Stimulated activated CD8-positive, alpha-beta memory T cell treated with anti-CD3 and anti-CD28 coated beads, Interleukin-7, amount 100 ng/mL, for 1 hour (primary cell): ENCODE measurements at places on chromosomes 16 and 17.

DNA sequence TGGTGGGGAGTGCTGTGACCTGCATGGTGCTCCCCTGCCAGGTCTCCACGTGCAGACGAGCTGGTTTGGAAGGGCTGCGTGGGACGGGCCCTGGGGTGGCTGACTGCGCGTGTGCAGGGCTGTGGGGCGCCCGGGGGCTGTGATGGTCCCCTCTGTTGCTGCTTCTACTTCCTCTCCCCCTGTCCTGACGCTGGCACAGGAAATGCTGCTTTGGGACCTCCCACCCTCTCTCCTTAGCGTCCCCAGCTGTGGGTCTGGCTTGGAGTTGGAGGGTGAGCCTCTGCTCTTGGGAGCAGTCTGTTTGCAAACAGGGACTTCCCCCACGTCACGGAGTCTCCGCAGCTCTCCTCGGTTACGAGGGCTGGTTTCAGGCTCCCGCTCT, 35.2 kb downstream of the TSC2 start:
- no peak for DNase-seq

GRCh38 chr17:38958326-38958725, 8.9 kb downstream of the FBXO47 start:
- DNase-seq: no peak

GRCh38 chr17:40952661-40953060, 14.1 kb downstream of the KRT39 start:
- no peak for DNase-seq

GRCh38 chr17:60749050-60749449, 71.4 kb downstream of the BCAS3 start:
- no peak for DNase-seq

- no peak for DNase-seq
Observed at GRCh38 chr17:76390003-76390421, 5.6 kb downstream of the SPHK1 start.

DNA sequence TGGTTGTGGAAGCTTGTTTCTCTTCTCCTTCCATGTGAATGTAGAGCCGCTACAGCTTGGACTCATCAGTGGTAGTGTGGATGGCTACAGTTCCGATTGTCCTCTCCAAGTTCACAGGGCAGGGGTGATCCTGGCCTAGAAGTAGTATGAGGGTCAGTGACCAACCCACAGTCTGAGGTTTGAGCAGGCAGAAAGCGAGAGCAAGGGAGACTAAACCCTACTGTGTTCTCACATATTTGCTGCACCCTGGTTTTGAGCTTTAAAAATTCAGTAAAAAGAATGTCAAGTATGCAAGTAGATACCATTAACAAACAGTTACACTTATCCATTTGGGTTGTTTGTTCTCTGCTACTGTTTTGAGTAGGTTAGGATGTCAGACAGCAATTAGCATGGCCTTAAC, 148.9 kb downstream of the MRTFB start:
- DNase-seq: no peak

DNA sequence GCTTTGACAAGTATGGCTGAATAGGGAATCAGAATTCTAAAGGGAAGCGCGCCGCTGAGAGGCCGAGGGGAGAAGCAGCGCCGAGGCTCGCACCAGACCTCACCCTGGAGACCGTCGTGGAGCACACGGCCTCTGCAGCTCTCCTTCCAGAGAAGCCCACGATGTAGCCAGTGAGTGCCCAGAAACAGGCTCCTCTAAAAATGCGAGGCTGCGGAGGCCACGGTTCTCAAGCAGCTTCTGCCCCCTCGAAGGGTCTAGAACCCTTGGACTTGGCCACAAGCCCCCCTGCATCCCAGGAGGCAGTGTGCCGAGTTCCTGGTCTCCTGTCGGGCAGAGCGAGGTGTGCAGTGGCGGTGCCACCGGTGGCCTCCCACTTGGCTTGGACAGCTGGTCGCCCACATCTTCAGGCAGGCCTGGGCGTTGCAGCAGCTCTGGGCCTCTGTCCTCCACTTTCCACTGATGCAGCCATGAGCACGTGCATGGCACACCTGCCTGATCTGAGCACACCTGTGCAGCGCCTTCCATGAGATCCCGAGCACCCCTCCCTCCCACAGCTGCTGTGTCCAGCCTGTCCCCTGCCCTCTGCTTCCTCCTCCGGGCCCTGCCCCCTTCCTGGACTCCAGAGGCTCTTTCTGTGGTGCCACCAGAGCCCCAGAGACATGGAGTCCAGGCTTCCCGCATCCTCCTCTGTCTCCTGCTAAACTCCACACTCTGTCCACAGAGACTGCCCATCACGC, 18.9 kb upstream of the WDR45B start:
- DNase-seq: no peak

DNA sequence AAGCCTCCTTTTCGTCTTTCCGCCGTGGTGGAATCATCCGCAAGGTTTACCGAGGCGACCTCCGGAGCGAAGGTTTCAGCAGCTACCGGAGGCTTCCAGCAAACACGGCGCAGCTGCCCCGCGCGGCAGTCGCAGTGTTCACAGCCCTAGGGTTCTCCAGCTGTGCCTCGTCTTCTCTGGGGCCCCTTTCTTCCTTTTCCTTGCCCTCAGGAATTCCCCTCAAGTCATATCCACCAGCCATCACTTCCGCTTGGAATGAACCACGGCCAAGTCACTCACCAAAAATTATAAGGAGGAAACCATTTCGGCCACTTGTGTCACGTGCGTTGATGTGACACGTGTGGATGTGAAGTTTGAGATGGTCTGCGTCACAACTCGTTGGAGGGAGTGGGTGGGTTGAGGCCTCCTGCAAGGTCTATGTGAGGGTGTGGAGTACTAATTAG, 636 bp upstream of the ERN1 start:
- no peak for DNase-seq

DNA sequence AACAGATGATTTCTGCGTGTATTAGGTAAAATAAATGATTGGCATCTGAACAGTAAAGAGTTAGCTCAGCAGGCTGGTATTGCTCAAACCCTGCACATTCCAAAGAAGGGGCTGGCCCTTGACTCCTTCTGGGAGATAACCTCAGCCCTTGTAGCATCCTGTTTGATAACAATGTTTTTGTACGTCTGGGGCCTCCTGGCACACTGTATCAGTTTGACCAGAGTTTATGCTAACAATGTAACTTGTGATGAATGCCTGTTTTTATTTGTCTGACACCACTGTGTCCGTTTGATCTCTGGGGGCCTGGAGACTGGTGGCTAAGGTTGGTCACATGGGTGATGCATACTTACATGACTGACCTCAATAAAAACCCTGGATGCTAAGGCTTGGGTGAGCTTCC, 43.8 kb upstream of the NDRG4 start:
- DNase-seq: no peak

GRCh38 chr16:60181536-60181935, 1447.4 kb upstream of the GOT2 start:
- DNase-seq: no peak

GRCh38 chr17:58344791-58345157, 7.2 kb downstream of the SUPT4H1 start:
- DNase-seq: no peak

DNA sequence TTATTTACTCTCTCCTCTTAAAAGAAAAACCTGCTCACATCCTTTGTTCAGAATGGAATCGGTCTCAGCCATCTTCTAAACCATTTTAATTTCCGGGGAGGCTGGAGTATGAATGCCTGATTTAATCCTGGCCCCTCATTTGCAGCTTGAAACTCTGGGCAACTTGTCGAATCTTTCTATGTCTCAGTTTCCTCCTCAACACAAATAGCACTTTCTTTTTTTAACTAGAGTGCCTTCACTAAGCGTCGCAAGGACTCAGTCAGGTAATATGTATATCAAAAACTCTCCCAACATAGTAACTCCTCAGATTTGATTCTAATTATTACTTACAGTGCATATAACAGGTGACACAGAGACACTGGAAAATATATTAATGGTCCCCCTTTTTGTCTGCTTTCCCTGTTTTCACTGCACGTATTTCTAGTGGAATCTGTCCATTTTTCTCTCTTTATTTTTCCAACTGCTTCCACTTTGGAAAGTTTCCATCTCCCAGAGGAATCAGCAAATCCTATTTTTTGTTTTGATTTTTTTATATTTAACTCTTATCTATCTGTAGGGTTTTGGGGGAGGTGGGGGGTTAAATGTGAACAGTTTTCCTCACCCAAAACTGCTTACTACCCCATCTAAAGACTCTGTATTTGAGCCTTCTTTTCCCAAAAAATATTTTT, 18.6 kb downstream of the SNN start:
- DNase-seq: no peak

- no peak for DNase-seq
Observed at GRCh38 chr17:4796552-4796920, 572 bp downstream of the PSMB6 start.

DNA sequence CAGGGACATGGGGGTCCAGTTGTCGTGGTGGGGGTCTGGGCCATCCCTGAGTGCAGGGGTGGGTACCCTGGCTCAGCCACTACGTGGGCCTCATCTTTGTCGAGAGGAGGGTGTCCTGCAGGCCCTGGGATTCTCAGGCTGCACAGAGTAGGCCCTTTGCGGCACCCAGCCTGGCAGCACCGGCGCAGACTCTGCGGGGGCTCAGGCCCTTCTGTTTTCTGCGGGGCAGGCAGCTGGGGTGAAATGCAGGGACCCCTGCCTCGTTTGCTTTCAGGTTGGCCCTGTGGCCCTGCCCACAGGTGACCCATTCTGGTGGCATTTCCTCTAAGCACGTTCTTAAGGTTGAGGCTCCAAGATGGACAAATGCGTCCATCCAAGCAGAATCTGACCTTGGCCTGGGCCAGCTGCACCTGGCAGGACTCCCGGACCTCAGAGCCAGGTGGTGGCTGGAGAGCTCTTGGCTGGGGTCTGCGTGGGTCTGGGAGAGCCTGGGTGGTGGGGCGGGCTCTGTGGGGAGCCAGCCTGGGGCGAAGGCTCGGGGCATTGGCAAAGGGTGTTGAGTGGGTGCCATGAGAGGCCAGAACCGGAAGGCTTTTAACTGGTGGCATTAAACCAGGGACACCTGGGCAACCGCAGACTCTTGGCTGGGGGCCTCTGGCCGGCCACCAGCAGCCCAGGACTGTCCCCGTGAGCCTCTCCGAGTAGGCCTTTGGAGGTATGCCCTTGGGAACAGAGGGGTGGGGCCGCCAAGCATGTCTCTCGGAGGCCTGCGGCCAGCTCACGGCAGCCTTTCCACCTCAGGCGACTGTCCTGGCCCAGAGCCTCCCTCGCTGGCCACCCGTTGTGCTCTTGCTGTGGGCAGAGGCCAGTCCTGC, 16.9 kb downstream of the PRSS27 start:
- DNase-seq: no peak
